Skin of body (tissue), 3 donors: ENCODE measurements at places on chromosomes 7 and 10. TPM values are rescaled to one million over a fixed set of nuclear protein-coding genes. Genes with fewer than 3 reads are reported as not detected.

CYP26C1 gene
- not detected for total RNA-seq

ZNF365 gene
- total RNA-seq, result 2.7 TPM

ASB10 gene
- 0.69 TPM for total RNA-seq

MGMT gene
- total RNA-seq, result 25.4 TPM

HIPK2 gene
- total RNA-seq, result 7.7 TPM

PRLHR gene
- total RNA-seq, result under 0.01 TPM

PTPRN2 gene
- 0.99 TPM for total RNA-seq

SMNDC1 gene
- 13.8 TPM for total RNA-seq

PLXDC2 gene
- 63.2 TPM for total RNA-seq

CUL2 gene
- 25.6 TPM for total RNA-seq

AKR1C8 gene
- 1.5 TPM for total RNA-seq

LIPF gene
- total RNA-seq, result 0.10 TPM

TCTN3 gene
- 25.1 TPM for total RNA-seq

SPAG6 gene
- not detected for total RNA-seq

PAX4 gene
- total RNA-seq, result not detected

OR2A5 gene
- not detected for total RNA-seq

LIPN gene
- 8.2 TPM for total RNA-seq

RARRES2 gene
- total RNA-seq, result 78.2 TPM

NUDT13 gene
- 0.59 TPM for total RNA-seq

WEE2 gene
- 0.10 TPM for total RNA-seq

MYO3A gene
- 2.3 TPM for total RNA-seq

AKR1D1 gene
- total RNA-seq, result not detected

UBTD1 gene
- 5.6 TPM for total RNA-seq

MRM2 gene
- total RNA-seq, result 12.4 TPM

SAMD9L gene
- 7.6 TPM for total RNA-seq

LIPJ gene
- 0.49 TPM for total RNA-seq

LDB3 gene
- total RNA-seq, result 25.0 TPM

CEP55 gene
- 7.8 TPM for total RNA-seq

MBL2 gene
- total RNA-seq, result not detected

ANKRD1 gene
- 10.9 TPM for total RNA-seq

PPP1R3A gene
- total RNA-seq, result 14.4 TPM

NEUROD6 gene
- total RNA-seq, result 0.30 TPM

RHOBTB1 gene
- total RNA-seq, result 22.8 TPM

SLIT1 gene
- total RNA-seq, result 0.59 TPM

IQUB gene
- total RNA-seq, result 0.49 TPM

TWIST1 gene
- 39.9 TPM for total RNA-seq

ZNF488 gene
- total RNA-seq, result 0.10 TPM

TMEM176A gene
- total RNA-seq, result 8.8 TPM

PTF1A gene
- total RNA-seq, result not detected
